ENCODE measurements at places on chromosomes 3 and 15.

GRCh38 chr3:169836078-169836941, 23.6 kb upstream of the LRRC34 start:
- DNase-seq, result no peak

DNA sequence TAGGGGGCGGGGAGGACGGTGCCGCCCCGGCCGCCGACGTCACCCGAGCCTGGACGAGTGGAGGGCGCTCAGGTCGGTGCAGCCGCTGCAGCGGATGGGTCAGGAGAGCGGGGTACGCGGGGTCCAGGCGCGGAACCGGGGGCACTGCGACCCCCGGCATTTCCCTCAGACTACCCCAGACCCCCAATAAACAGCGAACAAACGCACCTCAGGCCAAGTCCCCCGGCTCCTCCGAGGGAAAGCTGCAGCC, 78.9 kb downstream of the IQSEC1 start:
- DNase-seq, result no peak

- no peak for DNase-seq
Observed at GRCh38 chr3:80366808-80367548, 599.2 kb upstream of the ROBO1 start.

DNA sequence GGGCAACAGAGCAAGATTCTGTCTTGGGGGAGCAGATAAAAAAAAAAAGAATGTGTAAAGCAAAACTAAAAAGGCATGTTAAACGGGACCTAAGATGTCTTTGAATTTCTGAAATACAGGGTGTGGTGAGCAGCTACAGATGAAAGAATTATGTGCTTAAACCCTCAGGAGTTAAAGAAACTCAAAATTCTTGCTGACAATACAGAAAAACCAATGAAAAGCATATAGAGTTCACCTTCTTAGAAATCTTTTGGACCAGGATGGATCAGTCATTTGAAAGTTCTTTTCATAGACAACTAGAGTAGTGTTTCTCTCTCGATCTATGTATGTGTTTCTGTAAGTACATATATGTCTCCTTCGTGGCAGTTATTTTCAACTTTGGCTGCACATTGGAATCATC, 31.4 kb downstream of the TUBGCP4 start:
- no peak for DNase-seq

DNA sequence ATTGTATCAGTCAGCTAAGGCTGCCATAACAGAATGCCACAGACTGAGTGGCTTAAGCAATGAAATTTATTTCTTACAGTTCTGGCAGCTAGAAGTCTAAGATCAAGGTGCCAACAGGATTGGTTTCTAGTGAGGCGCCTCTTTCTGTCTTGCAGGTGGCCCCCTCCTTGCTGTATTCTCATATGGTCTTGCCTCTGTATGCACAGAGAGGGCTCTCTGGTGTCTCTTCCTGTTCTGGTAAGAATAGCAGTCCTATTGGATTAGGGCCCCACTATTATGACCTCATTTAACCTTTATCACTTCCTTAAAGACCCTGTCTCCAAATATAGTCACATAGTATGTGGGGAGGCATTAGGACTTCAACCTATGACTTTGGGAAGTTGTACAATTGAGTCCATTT, 253.9 kb downstream of the EDEM1 start:
- DNase-seq, result no peak

DNA sequence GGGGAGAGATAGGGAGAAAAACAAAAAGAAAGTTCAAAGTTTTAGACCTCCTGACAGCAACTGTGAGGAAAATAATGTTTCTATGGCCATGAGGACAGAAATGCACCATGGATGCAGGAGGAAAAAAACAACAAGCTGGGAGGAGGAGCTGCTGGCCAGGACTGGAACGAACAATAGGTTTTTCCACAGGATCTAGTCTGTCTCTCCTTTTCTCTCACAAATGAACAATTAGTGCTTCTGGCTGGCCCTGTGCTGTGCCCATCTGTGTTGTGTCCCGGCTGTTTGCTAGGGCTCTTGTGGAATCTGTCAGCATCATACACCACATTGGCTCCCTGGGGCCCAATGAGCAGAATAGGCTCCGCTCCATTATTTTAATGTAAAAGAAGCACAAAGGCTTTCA, 15.2 kb downstream of the GK5 start:
- no peak for DNase-seq

DNA sequence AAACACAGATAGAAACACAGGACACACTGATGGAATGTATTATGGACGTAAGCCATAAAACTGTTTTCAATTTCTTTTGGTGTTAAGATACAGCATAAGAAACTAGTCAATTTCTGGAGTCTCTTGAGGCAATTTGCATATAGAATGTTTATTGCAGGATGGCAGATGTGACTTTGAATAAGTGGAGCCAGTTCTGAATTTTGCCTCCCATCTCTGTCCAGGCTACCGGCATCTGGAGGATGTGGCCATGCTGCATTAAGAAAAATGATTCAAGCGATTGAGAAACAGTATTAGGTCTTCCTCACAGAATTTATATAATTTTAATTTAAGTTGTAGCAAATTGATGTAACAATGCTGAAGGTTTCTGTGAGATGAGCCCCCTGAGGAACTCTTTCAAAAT, 81.5 kb downstream of the CHST2 start:
- no peak for DNase-seq

GRCh38 chr3:61194892-61195538, 56.2 kb downstream of the FHIT start:
- DNase-seq, result no peak

- peak; percentile 24 for DNase-seq
Observed at GRCh38 chr3:69012100-69012799, 1.2 kb downstream of the EOGT start.

- no peak for DNase-seq
Observed at GRCh38 chr3:159818997-159819500, 169.6 kb upstream of the IL12A start.

GRCh38 chr15:33310481-33311311, at the start of gene RYR3:
RYR3 (plus strand) TSS chr15:33310967; CDS start chr15:33311046, 79 bp downstream.
- DNase-seq, result peak; percentile 50

GRCh38 chr3:12370758-12371157, 81.9 kb downstream of the PPARG start:
- peak; percentile 27 for DNase-seq

DNA sequence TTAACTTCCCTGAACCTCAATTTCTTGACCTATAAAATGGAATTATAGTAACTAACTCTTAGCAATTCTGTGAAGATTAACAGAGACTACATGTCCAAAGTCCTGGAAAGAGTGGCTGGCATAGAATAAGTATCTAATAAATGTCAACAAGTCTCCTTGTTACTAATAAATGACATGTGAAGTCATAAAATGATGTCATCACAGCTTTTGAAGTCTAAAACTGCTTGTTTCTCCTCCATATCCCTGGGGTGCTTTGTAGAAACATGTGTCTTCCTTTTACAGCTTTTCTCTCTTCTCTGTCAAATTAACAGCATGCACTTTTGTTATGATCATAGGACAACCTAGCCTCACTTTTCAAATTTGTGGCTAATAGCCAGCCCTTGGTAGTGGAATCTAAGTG, 510.2 kb downstream of the NTRK3 start:
- no peak for DNase-seq

- DNase-seq, result no peak
Observed at GRCh38 chr3:111610612-111611054, 15.5 kb upstream of the ZBED2 start.

- no peak for DNase-seq
Observed at GRCh38 chr3:194070220-194070633, 65.7 kb upstream of the HES1 start.

- DNase-seq, result no peak
Observed at GRCh38 chr3:69031635-69032034, 18.2 kb upstream of the EOGT start.
